AG09309 (cell line): ENCODE measurements at places on chromosomes 16 and 17.

DNA sequence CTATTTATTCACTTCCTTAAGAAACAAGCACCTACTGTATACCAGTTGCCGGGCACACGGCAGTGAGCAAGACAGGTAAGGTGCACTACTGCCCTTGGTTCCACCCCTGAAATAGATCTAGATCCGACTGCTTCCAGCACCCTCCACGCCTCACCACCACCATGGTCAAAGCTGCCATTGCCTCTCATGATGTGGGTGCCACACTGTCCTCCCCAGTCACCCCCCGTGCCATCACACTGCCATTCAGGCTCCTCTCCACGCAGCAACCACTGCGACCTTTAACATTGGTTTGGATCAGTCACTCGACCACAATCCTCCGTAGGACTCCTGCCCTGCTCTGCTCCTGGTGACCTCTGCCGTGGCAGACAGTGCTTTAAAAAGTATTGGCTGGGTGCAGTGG, 226.8 kb downstream of the CPPED1 start:
- no peak for DNase-seq

DNA sequence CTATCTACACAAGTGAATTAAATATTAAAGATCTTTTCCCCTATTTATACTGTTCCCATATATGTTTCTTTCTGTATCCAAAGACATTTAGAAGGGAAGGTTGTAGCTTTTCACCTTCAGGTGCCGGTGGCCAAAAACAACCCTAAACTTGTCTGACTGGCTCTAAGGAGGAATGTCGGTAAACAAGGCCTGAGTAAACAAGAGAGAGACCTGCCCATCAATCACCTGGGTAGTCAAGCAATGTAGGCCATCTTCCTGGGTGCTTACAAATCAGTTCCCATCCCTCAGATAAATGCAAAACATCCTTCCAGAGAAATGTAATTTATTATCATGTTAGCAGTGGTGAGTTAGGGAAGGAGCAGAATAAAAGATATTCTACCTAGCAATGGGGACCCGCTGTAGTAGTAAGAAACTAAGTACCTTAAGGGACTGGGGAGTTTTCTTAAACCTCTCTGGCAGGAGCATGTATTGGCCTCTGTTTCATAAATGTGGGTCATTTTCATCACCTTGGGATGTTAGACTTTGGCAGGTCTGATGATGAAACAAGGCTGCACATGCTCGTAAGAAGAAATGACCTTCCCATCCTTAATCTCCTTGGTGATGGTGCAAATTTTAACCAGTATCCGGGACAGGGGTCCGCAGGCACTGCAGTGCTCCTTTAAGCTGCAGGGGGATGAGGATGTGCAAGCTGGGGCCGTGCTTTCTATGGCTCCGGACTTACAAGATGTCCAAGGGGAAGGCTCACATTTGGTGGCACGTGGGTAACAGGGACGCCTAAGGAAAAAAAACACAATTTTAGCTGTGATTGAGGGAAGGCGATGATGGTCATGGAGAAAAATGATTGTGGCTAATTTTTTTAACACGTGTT, 8.4 kb downstream of the KRT39 start:
- DNase-seq = no peak

DNA sequence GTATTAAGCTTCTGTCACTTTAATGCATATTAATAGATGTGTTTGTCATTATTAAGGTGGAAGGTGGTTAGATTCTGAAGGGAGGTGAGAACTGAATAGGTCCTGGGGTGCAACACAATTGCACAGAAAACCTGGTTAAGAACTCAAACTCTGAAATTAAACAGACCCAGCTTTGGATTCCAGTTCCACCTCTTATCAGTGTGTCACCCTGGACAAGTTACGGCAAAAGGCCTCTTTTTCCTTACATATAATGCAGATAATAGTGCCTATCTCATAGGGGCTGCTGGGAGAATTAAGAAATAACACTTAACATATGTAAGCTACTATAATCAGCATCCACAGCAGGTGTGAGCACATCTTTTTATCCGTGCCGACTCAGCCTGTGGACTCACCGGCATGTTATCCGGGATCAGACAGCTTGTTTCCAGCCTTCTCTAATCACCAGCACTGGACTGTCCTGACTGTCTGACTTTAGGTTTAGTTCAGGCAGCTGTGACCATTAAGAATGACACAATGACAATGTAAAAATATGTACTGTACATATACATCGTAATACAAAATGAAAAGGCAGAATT, 31.4 kb downstream of the TEX2 start:
- DNase-seq = no peak

- no peak for DNase-seq
Measured at GRCh38 chr17:68296217-68297191, 5.2 kb downstream of the ARSG start.

DNA sequence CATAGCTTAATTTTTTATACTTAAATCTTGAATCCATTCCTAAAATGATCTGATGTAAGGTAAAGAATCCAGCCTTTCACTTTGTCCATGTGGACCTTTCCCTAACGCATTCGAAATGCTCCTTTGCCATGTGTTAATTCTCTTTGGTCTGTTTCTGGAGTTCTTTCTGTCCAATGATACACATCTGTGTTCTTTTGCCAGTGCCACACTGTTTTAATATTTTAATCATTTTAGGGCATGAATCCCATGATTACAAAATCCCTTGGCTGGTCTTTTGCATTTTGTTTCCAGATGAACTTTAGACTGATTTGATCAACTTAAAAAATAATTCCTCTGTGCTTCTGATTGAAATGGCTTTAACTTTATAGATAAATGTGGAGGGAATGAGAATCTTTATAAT, 74.1 kb downstream of the NTN1 start:
- DNase-seq = no peak

- DNase-seq = no peak
Measured at GRCh38 chr16:24152826-24153225, 103.3 kb upstream of the CACNG3 start.

- DNase-seq = no peak
Measured at GRCh38 chr17:36696805-36697204, 95.4 kb downstream of the MRM1 start.

GRCh38 chr17:50893183-50893993, 27.2 kb upstream of the TOB1 start:
- no peak for DNase-seq

GRCh38 chr17:74045608-74046280, 157.7 kb upstream of the RPL38 start:
- no peak for DNase-seq
